ENCODE measurements at places on chromosomes 1 and 21.

GRCh38 chr1:238119060-238119459 is 228.3 kb upstream of the ZP4 start:
- DNase-seq = no peak

- no peak for DNase-seq
These were observed 169.1 kb downstream of the ZC3H11B start for GRCh38 chr1:219443763-219444162.

DNA sequence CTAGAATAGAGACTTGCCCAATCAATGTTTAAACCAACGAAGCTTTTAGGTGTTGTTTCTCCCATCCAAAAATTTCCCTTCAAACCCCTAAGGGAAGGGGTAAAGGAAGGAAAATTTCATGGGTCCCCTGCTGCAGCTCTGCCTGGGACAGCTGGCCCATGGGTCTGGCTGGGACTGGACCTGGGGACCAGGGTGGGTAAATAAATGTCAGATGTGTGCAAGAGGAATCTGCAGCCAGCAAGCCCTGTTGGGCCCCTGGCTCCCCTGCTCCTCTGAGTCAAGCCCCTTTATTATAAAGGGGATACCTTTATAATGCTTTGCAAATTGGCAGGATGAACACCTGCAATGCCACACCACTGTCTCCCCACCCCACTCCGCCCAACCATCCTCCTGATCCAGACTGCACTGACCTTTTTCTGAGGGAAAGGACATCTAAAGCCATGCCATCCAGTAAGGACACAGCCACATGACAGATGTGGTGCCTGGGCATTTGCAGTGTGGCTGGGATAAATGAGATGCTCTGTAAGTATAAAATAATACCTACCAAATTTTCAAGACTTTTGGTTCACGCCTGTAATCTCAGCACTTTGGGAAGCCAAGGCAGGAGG is 1.9 kb upstream of the TMEM125 start:
- DNase-seq = no peak

- peak; percentile 52 for DNase-seq
These were observed 4.8 kb upstream of the HEATR1 start for GRCh38 chr1:236608930-236609726.

GRCh38 chr1:9792156-9793042 is 31.4 kb downstream of the CLSTN1 start:
- DNase-seq = peak; percentile 98

DNA sequence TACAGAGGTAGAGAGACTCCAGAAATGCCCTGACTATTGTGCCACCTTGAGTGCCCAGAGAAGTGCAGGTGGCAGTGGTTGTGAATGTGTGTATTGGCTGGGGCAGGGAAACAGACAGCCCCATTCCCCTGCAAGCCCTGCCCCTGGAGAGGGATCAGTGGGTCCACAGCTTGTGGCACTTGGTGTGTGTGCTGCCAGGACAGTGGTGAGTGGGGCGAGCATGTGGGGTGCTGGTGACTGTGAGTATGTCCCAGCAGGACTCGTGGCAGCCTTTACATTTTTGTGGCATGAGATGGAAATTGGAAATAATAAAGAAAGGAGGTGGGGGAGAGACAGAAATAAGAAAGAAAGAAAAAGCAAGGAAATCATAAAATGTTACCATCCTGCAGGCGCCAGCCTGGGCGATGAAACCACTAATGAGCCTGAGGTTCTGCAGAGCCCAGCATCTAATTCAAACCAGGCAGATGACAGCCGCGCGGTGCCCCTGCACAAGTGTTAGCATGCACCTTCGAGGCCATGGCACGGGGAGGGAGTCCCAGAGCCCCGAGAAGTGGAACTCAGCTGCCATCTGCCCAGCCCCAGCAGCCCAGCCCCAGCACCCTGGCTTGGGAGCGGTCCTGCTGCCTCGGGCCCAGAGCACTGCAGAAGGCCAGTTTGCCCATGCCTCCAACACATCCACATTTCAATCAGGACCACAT is 49.1 kb upstream of the ZBTB40 start:
- no peak for DNase-seq

DNA sequence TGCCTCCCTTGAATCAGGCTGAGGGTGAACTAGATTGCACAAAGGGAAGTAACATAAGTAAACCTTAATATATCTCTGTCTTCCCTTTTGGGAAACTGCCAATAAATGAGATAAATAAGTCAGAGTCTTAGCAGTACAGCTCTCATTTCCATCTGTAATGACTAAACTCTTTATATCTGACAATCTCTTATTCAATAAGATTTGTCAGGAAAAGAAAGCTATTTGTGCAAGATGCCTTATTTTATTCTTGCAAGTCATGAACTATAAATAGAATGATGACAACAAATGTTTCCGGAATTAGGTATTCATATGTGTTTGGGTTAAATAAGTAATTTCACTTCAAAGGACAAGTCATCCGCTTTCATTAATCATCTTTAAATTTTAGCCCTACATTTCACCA is 229.2 kb downstream of the PTGER3 start:
- no peak for DNase-seq

GRCh38 chr1:4590756-4591155 is 63.7 kb upstream of the AJAP1 start:
- no peak for DNase-seq

GRCh38 chr1:6445062-6445763 is 20.6 kb downstream of the ESPN start:
- DNase-seq = no peak

DNA sequence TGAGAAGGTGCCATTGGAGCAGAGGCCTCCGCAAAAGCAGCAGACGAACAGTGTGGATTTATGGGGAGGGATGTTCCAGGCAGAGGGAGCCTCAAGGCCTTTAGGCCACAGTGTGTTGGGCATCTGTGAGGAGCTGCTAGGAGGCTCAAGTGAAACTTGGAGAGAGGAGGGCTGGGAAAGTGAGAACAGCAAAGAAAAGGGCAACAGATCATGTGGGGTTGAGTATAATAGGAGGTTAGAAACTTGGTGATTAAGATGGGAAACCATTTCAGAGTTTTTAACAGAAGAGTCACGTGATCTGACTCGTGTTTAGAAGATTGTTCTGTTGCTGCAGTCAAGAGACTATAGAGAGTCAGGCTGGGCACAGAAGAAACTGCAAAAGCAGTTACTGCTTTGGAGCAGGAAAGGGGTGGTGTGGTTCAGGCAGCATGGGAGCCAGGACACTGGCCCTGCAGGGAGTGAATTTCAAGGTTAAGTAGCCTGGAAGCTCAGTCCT is 277.0 kb downstream of the DISC1 start:
- DNase-seq = no peak

GRCh38 chr21:39822042-39822441 is 45.2 kb upstream of the PCP4 start:
- no peak for DNase-seq

GRCh38 chr21:42638266-42638863 is 15.1 kb upstream of the PDE9A start:
- DNase-seq = no peak

- DNase-seq = no peak
These were observed 13.8 kb upstream of the THEM5 start for GRCh38 chr1:151867321-151867720.

- no peak for DNase-seq
These were observed 50.4 kb upstream of the LRRC8D start for GRCh38 chr1:89770391-89770790.

DNA sequence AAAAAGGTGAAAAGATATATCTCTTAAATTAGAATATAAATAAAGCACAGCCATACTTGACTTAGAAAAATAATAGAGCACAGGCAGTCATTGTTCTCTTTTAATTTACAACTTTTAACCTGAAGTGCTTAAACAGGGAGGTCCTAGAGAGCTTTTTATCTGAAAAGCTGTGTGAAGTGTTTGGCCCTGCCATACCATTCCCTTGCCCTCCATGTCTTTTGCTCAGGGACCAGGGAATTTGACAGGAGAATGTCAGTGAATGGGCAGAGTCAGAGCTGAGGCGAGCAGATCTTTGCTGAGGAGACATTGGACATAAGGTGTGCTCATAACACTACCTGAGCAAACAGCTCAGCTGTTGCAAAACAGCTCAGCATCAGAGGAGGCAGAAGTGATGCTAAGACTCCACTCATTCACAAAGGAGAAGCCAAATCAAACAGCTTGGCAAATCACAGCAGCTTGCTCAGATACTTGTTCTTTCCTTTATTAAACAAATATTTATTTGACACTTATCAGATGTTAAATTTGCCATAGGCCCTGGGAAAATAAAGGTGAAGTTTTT is 14.9 kb upstream of the MGST3 start:
- no peak for DNase-seq

GRCh38 chr1:151384584-151384983 is 12.1 kb upstream of the SELENBP1 start:
- DNase-seq = no peak
